ENCODE measurements at places on chromosomes 5 and 9.

DNA sequence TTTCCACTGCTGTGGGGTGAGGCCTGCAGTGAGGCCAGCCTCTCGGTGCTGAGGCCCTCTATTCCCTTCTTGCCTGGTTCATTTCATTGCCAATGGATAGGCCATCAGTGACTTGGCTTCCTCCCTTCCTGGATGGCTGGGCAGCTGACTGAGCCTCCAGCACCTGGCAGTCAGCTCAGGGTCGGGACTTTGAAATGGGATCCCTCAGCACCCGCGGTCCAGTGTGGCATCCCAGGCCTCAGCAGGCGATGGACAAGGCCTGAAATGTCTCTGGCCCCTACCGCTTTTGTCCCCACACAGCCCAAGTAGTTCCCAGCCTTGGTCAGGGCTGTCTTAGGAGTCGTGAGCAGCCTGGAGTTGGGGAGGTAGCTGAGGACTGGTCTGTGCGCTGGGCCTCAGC lies 17.2 kb downstream of the NDST1 start:
- DNase-seq, result no peak

GRCh38 chr5:75546830-75547229 lies 35.1 kb downstream of the POLK start:
- DNase-seq, result no peak

GRCh38 chr9:124456341-124457078 lies 6.3 kb downstream of the ADGRD2 start:
- no peak for DNase-seq

- DNase-seq, result no peak
Observed at GRCh38 chr5:168753691-168754254, 174.6 kb upstream of the PANK3 start.

GRCh38 chr9:61665330-61665751 lies 475.5 kb downstream of the SPATA31A7 start:
- no peak for DNase-seq

- DNase-seq, result no peak
Observed at GRCh38 chr5:111641533-111642233, 115.3 kb downstream of the NREP start.

DNA sequence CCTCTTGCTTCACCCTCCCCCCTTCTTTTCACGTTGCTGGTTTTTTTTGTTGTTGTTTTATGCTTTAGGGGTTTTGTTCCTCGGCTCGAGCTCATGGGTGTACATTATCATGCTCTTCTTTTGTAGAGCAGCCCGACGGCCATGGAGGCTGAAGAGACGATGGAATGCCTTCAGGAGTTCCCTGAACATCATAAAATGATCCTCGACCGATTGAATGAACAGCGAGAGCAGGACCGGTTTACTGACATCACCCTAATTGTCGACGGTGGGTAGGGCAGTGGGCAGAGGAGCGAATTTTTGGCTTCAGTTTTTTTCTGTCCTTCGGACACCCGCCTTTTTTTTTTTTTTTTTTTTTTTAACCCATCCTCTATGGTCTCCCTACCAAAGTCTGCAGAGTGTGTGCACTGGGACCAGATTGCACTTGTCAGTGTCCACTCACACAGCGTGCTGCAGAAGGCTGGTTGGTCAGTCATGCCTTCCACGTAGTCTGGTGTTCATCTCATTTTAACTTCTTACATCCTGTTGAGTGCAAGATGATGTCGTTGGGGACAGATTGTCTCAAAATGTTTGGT lies 1.3 kb downstream of the ZNF131 start:
- no peak for DNase-seq

DNA sequence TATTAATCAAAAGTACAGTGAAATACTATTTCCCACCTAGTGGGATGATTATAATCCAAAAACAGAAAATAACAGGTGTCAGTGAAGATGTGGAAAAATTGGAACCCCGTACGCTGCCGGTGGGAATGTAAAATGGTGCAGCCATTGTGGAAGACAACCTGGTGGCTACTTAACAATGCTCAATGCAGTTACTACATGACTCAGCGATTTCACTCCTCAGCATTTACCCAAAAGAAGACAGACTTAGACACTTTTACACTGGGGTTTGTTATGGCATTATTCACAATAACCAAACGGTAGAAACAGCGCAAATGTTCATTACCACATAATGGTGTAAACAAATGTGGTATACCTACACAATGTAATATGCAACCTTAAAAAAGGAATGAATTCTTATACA lies 23.9 kb downstream of the SECISBP2 start:
- DNase-seq, result no peak

- DNase-seq, result no peak
Observed at GRCh38 chr5:50711280-50711679, 44.8 kb downstream of the PARP8 start.

GRCh38 chr5:138974227-138975063 lies 99.3 kb upstream of the LRRTM2 start:
- DNase-seq, result no peak

Data from NCI-H1694 (cell line).